Stimulated activated CD4-positive, alpha-beta T cell treated with anti-CD3 and anti-CD28 coated beads, TNF-alpha, amount 100 ng/mL, for 4 hours (primary cell): ENCODE measurements at places on chromosomes 2 and 18.

DNA sequence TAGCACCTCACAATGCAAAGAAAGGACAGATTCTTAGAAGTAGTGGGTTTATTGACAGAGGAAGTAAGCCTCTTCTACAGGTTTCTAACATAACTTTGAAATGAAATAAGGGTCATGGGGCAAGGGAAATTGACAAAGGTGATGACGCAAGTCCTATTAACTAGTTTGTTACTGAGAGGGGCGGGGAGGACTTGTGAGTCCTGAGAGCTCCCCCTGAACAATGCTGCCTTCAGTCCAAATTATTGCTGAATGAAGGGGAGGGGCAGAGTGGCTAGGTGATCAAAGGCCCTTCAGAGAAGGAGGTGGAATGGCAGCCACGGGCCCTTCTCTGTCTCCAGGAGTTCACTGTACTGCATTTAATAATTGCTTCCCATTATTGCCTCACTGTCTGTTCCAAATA, 390.0 kb downstream of the MEIS1 start:
- DNase-seq: no peak

GRCh38 chr2:74291218-74291544, 52.0 kb downstream of the SLC4A5 start:
- no peak for DNase-seq

- no peak for DNase-seq
Measured at GRCh38 chr2:213148572-213149261, 2.7 kb downstream of the IKZF2 start.

- no peak for DNase-seq
Measured at GRCh38 chr2:95041060-95041823, 15.7 kb downstream of the MAL start.

GRCh38 chr2:4618630-4619228, 915.4 kb downstream of the DCDC2C start:
- no peak for DNase-seq

GRCh38 chr2:26801796-26802195, 15.9 kb downstream of the CENPA start:
- no peak for DNase-seq

DNA sequence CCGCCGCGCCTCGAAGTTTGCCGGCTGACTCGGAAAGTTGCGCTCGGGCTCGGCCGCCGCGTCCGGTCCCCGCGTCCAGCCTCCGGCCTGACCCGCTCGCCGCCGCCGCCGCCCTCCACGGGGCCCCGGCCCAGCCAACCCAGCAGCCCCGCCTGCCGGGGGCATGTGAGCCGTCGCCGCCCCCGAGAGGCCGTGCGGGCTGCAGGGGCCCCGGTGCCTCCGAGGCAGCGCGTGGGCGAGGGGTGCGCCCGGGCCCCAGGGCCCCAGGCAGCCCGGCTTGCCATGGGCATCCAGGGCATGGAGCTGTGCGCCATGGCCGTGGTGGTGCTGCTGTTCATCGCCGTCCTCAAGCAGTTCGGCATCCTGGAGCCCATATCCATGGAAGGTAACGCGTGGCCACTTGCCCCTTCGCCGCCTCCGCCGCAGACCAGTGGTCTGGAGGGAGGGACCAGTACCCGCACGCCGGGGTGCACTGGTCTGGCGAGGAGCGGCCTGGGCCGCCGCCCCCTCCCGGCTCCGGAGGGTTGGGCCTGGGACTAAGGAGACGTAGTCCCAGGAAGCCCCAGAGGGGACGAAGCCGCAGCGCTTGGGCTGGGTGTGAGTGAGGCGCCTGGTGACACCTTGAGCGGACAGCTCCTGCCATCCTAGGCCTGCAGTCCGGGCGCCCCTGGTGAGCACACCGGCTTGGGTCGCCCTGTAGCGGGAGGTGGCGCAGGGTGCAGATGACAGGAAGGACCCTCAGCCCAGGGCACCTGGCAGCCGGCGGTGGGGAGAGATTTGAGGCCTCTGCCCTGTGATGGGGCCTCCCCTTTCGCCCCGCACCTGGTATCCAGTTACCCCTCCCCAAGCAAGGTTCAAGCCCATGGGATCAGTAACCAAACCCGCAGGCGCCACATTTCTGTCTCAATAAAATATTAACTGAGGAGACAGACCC, 49.9 kb downstream of the KCNIP3 start:
- no peak for DNase-seq

- DNase-seq: no peak
Measured at GRCh38 chr2:205390866-205391265, 291.4 kb upstream of the NRP2 start.
